SK-MEL-5 (cell line): ENCODE measurements at places on chromosomes 5 and 9. TPM values are rescaled to one million over a fixed set of nuclear protein-coding genes. Genes with fewer than 3 reads are reported as not detected.

GRCh38 chr5:154984946-154985516 is 28.5 kb upstream of the KIF4B start:
- no peak for DNase-seq

- peak; percentile 82 for DNase-seq
These were observed 77.9 kb downstream of the SEMA5A start for GRCh38 chr5:9468060-9468388.

- no peak for DNase-seq
These were observed 109.1 kb downstream of the SUSD1 start for GRCh38 chr9:112065806-112066606.

- DNase-seq: no peak
These were observed 122.5 kb downstream of the MEF2C start for GRCh38 chr5:88760527-88760926.

GRCh38 chr5:77175231-77175630 is 35.2 kb upstream of the PDE8B start:
- DNase-seq: no peak

GRCh38 chr5:143511736-143512135 is 108.2 kb upstream of the NR3C1 start:
- no peak for DNase-seq

DNA sequence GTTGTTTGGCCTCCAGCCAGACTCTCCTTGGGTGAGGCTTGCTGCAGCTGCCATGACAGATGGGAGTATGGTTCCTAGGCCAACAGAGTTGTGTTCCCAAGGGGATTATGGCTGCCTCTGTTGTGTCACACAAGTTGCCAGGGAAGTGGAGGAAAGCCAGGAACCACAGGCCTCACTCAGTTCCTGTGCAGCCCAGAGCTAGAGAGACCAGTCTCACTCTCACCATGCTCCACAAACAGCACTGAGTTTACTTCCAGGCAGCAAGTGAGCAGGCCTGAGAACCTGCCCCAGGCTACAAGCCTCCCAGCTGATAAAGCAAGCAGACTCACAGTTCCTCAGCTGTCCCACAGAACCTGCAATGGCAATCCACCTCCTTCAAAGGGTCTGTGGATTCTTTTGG is 273.6 kb upstream of the TAS2R1 start:
- no peak for DNase-seq

DNA sequence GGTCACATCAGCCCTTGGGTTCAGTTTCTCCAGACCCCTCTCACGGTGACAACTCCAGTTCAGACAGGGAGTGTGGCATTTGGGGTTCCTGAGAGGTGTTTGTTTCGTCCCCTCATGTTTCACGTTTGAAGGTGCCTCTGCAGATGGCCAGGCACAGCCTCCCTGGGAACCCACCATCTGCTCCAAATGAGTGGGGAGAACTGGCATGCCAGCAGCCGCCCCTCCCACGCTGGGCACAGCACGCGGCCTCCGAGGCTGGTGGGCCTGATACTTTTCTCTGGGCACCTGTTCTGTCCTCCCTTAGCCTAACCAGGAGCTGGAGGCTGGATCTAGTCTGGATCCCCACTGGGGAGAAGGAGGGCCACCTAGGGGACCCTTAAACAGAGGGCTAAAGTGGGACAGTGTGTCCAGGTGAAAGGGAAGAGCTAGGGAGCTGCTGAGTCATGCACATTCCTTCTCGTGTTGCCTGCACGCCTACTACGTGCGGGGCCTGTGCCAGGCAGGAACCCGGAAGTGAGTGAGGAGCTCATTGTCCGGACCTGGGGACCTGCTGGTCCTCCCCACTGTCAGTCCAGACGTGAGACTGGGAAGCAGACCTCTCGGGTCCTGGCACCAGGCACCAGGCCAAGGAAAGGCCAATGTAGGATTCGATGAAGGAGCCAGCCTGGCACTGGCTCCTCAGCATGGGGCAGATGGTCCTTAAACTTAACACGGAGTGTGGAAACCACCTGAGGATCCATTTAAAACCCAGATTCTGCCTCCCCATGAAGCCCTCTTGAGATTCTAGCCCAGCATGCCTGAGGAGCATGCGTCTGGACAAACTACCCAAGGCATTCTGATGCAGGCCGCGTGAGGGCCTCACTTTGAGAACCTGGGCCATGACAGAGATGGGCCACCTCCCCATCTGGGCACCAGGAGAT is 11.7 kb downstream of the DNM1 start:
- DNase-seq: no peak

GRCh38 chr5:181061645-181062044 is 21.6 kb downstream of the BTNL9 start:
- no peak for DNase-seq

DNA sequence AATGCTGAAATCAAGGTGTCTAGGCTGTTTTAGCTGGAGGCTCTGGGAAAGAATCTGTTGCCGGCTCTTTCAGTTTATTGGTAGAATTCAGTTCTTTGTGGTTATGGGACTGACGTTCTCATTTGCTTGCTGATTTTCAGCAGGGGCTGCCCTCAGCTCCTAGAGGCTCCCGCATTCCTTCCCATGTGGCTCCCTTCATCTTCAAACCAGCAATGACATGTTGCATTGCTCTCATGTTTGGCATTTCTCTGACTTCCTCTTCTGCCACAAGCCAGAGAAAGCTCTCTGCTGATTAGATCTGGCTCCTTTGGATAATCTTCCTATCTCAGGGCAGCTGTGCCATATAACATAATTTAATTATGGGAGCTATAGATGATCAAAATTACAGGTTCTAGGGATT is 360.3 kb downstream of the LRRC70 start:
- DNase-seq: no peak

GRCh38 chr5:132498686-132499271 is 8.2 kb upstream of the IRF1 start:
- DNase-seq: no peak

GRCh38 chr5:95380103-95380628 is 11.0 kb upstream of the FAM81B start:
- DNase-seq: no peak

- no peak for DNase-seq
These were observed 31.7 kb upstream of the ARAP3 start for GRCh38 chr5:141713616-141714309.

GRCh38 chr5:172898843-172899369 is 60.3 kb upstream of the RPL26L1 start:
- no peak for DNase-seq

- DNase-seq: no peak
These were observed 48.3 kb downstream of the TMEFF1 start for GRCh38 chr9:100521282-100521681.

- DNase-seq: no peak
These were observed 37.8 kb downstream of the RABGAP1 start for GRCh38 chr9:122978601-122979000.

DNA sequence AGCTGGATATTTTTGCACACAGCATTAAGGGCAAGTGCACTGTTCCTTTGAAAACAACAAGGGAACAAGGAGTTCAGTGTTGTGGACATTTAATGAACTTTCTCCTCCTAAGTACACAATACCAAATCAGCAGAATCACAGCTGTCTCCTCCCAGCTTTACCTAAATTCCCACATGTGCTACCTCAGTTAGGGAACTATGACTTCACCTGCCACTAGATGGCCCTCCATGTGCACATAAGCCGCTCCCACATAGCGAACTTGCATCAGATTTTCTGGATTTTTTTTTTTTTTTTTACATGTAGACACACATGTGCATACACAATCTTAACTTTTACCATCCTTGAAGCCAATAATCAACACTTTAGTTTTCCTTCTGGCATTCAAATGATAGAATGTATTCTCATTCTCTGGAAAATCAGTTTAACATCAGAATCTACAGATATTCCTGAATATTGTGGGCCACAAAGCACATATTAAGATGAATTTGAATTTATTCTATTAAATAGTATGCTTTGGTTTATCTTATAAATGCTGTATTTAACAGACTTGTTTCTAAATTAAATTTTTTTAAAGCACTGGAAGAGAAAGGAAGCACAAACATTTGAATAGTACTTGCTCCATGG is 123.6 kb downstream of the PALM2AKAP2 start:
- peak; percentile 86 for DNase-seq

DNA sequence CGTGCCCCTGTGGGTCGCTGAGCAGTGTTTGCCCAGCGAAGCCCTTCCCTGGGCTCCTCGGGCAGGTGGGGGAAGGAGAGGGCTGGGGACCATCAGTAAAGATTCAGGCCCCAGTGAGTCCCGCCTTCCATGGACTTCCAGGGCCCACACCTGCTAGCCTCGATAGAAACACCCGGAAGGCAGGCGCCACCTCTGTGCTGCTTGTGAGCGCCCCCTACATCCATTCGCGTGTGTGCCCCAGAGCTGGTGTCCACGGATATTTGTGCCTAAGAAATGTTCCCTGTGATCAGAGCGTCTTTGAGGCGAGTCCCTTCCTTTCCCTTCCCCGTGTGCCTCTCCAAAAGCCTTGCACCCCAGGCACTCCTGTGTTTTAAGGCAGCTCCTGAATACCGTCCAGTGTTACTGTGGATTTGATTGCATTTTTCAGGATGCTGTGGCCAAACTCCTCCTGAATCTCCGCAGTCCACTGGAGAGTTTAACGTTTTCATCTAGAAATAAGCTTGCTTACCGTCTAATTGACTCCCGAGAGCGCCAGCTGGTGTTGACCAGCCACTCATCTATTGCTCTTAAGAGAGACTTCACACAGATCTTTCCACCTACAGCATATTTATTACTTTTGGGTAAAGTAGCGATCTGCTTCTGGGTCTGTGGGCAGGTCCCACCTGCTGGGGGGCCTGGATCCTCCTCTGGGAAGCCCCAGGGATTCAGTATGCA is 101.4 kb downstream of the COL5A1 start:
- DNase-seq: peak; percentile 11

DNA sequence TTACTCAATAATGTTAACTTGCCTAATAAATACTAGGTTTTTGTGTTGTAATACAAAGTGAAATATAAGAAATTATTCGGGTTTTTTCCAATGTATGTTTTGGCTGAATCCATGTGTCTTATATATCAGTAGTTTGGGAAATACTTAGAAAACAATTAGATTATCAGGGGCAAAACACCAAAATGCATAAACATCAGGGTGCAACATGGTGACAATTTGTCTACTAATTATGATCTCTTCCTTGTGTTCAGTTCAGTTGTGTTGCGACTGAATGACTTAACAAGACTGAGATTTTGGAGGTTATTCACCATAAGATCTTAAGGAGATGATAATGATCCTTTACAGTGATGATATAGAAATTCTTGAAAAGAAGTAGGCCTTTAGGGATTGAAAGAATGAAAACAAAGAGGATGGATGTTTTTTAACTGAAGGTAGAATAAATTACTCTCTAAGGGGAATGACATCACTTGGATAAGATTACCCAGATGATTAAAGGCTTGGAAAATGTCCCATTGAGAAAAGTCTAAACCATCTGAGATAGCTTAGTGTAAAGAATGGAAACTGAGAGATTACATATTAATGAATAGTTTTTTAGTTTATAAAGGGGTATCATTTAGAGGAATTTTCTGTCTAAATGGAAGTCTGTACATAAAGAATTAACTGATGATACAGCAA is 415.8 kb downstream of the SPATA31D1 start:
- DNase-seq: no peak

- peak; percentile 22 for DNase-seq
These were observed 152.8 kb upstream of the IER5L start for GRCh38 chr9:129330711-129331492.

- DNase-seq: no peak
These were observed 15.5 kb downstream of the CARD19 start for GRCh38 chr9:93111371-93112115.

DNA sequence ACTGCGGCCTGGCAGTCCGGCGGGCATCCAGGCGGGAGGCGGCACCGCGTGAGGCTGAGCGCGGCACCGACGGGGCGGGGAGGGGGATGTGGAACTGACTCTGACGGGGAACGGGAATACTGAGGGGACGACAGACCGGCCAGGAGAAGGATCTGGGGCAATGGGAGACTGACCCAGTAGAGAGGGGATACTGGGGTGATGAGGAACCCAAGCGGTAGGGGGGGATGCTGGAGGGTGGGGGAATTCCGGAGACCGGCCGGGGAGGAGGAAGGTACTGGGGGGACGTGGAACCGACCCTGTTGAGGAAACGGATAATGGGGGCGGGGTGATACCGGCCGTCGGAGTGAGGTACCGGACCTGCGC is 423 bp downstream of the IPPK start:
- no peak for DNase-seq

DNA sequence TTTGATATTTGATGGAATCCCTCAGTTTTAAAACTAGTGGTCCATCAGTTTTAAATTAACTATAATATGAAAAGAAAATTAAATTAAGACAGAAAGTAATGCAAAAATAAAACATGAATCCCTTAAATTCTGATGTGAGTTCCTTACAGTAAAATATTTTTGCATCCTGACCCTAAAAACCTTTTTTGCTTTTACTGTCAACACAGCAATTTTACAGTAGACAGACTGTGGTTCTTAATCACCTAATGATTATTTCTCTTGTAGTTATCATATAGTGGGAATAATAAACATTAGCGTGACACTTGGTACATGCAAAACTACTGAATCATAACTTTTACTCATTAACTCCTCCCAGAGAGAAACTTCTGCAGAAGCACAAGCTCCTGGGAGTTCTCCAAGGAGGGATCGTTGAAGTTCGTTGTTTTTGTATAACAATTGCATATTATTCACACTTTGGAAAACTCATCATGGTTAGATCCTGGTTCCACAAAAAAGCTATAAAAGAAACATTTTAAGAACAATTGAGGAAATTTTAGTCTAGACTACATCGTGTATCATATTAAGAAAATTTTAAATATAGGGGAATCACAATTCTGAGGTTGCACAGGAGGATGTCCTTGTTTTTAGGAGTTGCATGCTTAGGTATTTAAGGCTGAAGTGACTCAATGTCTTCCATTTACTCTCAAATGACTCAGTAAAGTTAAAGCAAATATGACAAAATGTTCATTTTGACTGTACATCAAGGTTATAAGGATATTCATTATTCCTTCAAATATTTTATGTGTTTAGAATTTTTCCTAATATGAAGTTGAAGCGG is 88.2 kb upstream of the NIPAL4 start:
- no peak for DNase-seq

GRCh38 chr9:69674112-69674685 is 2.0 kb upstream of the APBA1 start:
- no peak for DNase-seq

DNA sequence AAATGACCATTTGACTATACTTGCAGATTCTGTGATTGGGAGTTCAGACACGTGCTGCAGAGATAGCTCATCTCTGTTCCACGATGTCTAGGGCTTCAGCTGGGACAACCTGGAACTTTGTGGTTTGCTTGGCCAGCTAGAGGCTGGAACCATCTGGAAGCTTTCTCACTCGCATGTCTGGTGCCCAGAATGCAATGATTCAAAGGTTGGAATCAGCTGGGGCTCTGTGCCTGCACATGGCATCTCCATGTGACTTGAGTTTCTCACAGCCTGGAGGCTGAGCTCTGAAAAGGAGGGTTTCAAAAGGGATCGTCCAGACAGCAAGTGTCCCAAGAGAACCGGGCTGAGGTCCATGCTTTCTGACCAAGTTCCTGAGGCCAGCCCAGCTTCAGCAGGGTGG is 465.2 kb downstream of the GADD45G start:
- DNase-seq: no peak

PCDHGC5 gene
- total RNA-seq: 0.05 and 0.19 TPM in 2 replicates

NR5A1 gene
- total RNA-seq: not detected in 2 replicates

LNPEP gene
- 35.3 and 39.3 TPM in 2 replicates for total RNA-seq

ZNG1C gene
- total RNA-seq: 48.2 and 53.6 TPM in 2 replicates

ANAPC2 gene
- 9.0 and 12.0 TPM in 2 replicates for total RNA-seq

LEAP2 gene
- total RNA-seq: 1.1 and 1.9 TPM in 2 replicates

PRR16 gene
- 1.2 and 1.5 TPM in 2 replicates for total RNA-seq

SEMA4D gene
- 0.98 and 1.3 TPM in 2 replicates for total RNA-seq

PHF24 gene
- 0.71 and 1.3 TPM in 2 replicates for total RNA-seq

EIF4E1B gene
- total RNA-seq: not detected in 2 replicates

F12 gene
- 6.0 and 8.2 TPM in 2 replicates for total RNA-seq

HAVCR2 gene
- total RNA-seq: not detected in 2 replicates
